ENCODE measurements at places on chromosomes 7 and 10.

- no peak for DNase-seq
These were observed 34.8 kb downstream of the ZMIZ1 start for GRCh38 chr10:79103585-79103984.

- DNase-seq = no peak
These were observed 179.6 kb upstream of the LRRTM3 start for GRCh38 chr10:66746246-66746645.

DNA sequence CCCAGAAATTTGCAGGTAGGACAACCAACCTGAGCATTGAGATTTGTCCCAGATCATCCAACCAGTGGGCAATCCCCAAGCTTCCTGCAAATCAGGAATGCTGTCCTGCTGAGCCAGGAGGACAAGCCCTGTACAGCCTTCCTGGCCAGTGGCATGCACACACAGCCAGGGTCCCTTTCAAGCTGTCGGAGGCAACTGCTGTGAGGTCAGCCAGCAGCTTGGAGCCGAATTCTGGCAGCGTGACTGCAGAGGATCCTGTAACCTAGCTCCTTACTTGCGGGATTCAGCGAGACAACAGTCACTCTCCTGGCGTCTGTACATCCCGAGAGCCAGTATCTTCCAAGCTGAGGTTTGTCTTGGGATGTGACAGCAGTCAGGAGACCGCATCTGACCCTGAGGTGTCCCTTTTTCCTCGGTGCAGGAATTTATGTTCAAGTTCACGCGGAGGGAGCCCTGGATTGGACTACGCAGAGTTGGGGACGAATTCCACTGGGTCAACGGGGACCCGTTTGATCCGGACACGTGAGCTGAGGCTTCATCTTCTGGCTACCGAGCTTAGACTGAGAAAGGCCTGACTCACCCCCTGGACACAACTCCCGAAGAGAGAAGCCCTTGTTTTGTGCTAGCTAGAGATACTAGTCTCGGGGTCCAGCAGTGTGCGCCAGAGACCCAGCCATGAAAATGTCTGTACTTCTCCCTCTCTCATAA lies 18.3 kb downstream of the CLEC2L start:
- no peak for DNase-seq

DNA sequence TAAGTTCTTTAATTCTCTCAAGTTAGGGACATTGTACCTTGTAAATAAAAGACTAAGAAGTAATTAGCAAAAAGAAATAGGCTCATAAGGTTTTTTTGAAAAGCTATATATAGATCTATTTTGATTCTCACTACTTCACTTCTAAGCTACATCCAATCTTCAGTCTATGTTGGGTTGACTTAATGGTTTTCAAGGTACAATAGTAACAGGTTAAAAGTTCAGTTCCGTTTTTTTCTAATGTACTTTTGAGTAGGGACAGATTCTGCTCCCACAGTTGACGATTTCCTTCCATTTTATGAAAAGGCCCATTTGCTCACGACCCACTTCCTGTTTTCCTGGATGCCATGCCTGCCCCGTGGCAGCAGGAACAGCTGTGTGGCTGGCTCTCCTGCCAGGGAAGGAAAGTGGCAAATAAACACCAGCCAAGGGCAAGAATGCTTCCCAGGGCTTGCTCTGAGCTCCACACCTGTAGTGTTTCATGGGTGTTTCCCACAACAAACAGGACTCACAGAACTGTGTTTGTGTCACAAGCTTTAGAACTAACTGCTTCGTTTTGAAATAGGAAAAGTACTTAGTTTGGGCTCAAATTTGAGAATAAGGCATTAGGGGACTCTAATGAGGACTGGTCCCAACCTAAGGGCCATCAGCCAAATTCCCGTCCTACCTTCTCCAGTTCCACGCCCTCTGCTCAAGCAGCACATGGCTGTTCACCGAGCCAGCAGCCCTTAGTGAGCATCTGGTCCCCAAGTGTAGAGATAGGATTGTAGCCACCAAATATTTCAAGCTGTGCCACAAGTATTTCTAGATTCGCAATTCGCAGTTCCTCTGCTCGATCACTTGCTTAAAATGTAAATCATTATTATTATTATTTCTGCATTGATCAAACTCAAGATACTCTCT lies 240.7 kb downstream of the COBL start:
- no peak for DNase-seq

DNA sequence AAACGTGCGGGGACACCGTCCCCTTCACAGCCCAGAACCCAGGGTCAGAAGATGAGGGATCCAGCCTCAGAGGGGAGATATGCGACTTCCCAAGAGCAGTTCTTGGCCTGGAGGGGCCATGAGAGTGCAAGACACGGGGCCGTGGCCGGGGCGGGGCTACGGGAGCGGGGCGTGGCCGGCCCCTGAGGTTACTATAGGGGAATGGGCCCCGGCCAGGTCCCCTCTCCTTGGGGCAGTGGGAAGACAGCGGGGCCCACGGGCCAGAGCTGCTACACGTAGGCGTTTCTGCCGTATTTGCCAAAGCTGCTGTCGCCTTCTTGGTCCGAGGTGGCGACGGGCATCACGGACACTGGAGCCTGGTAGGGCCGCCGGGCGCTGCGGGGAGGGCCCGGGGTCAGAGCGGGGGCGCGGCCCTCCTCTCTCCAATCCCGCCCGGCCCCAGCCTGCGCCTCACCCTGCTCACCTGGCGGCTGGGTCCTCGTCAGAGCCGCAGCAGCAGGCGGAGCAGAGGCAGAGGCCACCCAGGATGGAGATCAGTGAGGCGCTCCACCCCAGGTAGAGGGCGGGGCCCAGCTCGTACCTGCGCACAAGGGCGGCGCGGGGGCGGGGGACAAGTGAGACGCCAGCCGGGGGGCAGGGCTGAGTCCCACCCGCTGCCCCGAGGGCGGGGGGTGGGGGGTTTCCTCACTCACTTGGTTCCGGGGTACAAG lies 5.3 kb downstream of the CLDN15 start:
- DNase-seq = no peak

DNA sequence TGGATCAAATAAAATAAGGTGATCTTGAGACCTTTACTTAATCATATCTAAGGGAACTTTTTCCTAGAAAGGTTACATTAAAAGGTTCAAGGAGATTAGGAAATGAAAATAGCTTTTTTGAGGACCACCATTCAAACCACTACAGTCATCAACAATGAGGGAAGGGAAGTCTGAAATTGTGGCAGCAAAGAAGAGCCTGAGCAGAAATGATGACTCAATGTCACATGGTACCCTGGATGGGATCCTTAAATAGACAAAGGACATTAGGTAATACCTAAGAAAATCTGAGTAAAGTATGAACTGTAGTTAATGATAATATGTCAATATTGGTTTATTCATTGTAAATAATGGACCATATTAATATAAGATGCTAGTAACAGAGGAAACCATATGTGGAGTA lies 236.0 kb downstream of the SEMA3D start:
- DNase-seq = no peak

GRCh38 chr10:112672706-112673105 lies 225.7 kb downstream of the VTI1A start:
- no peak for DNase-seq

DNA sequence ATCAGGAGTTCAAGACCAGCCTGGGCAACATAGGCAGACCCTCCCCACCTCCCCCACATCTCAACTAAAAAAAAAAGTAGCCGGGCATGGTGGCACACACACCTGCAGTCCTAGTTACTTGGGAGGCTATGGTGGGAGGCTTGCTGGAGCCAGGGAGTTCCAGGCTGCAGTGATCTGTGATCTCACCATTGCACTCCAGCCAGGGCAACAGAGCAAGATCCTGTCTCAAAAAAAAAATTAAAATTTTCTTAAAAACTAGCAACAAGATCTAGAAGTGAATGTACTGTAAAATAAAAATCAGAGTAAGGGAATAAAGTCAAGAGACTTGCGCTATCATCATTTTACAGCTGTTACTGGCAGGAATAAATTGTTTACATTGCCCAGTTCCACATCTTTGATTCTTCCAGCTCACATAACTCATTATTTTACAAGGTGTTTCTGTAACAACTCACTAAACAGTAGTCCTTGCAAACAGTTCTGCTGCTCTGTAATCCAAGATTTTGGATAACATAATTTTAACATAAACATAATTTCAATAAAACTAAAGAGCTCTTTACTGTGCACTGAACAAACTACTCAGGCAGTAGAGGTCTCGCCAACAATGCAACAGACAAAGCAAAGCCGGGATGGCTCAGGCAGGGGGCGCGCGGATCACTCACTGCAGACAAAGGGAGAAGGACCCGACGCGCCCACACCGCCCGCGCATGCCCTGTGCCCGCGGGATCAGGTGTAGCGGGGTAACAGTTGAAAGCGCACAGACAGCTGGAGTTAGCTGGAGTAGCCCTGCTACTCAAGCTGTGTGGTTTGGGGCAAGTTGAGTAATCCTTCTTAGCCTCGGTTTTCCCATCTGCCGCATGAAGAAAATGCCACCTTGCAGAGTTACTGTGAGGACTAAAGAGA lies 73.3 kb upstream of the NFE2L3 start:
- DNase-seq = no peak

DNA sequence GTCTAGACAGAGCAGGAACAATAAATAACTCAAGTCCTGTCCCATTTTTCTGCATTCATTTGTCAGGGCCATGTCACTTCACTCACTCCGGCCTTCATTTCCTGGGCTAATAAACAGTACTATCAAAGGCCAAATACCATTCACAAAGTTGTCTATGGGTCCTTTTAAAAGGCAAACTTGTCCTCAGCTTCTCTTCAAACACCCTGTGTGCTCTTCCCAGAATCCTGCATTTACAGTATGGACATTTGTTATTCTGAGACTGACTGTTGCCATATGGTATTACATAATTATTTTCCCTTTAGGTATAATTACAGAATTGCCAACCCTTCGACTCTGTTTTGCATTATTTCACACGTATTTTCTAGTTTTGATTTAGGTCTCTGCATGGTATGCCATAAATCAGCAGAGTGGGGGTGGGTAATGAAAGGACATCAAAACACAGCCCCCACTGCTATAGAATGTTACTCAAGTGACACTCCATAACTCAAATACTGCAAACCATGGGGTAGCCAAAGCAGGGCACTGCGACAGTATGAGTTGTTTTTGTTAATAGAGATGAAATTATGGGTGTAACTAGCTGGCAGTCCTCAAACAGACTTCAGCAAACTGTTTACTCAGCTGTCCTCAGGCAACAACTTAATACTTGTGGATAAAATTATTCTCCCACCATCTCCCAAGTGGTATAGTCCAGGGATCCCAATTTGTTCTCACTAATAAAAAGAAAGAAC lies 183.7 kb downstream of the TRIL start:
- DNase-seq = no peak

DNA sequence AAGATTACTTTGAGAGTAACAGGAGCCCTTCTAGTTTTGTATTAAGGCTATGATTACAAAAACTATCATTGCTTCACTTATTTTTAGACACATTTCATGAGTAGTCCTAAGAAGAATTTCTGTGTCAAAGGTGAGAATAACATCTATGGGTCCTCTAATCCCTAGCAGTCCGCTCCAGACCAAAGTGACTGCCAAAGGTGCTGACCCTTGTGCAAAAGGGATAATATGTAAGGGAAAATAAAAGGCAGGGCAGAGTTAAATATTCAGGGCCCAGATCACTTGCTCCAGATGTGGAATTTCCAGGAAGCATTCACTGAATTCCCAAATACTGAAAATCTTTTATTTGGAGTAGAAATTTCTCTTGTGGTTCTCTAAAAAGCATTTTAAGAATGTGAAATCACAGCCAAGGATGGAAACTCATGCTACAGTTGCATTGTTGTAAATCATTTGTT lies 29.3 kb downstream of the RHOBTB1 start:
- no peak for DNase-seq

DNA sequence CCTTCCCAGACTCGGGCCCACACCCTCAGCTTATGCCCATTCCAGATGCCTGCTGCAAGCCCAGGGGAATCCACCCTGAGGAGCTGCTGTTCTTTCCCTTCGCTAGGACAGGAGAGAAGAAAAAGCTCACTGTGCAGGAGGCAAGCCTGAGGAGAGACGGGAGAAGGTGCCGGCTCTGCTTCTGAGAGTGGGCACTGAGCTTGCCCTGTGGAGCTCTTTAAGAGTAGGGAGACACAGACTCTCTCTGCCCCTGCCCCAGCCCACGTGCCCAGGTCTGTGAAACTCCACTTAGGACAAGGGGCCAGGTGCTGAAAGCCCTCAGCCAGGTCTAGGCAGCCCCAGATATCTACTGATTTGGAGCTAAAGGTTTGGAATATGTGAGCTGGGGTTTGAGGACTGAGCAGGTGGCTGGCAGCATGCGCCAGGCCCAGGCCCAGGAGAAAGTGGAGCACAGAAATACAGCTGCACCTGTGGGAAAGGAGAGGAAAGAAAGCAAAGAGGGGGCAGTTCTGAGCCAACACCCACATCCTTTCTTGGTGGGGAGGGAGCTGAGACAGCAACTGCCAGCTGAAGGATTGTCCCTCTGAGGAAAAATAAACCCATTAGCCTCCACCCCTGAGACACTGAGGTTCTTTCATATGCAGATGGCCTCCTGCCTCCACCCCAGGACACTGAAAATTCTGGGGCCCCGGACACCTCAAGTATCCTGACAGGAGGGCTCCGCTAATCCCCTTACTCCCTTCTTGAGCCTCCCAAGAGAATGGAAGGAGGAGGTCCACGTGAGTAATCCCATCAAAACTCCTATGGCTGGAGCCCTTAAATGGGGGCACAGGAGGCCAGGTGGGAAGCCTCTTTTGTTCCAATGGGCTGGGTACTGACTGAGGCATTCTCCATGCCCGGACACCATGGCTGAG lies 7.3 kb downstream of the POLL start:
- no peak for DNase-seq

- DNase-seq = no peak
These were observed 103.1 kb upstream of the LYZL2 start for GRCh38 chr10:30732671-30733070.

GRCh38 chr7:14754631-14755030 lies 147.9 kb downstream of the DGKB start:
- no peak for DNase-seq

DNA sequence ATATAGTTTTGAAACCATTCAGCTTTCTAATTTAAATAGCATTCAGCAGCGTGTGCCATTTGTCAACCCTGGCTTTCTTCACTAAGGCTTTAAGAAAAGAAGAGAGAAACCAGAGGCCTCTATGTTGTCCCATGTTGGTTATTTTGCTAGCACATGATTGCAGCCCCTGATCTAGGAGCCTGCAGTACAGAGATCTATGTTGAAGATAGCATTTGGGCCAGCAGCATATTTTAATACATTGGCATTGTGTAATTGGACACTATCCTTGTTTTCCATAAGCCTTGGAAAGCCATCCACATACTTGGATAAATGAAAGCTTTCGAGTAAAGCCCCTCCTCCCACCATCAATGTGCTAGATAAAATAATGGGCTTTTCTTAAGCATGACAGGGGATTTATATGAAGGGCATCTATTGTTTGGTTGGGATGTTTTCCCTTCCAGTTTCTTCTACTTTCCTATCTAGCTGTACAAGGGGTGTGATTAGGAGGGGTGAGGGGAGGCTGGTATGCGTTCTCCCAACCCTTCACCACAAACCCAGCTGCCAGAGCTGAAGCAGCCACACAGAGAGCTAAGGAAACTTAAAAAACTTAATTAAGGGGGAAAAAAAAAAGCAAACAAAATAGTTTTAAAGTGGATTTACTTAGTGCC lies 23.1 kb upstream of the SDHAF3 start:
- DNase-seq = no peak

Measured in left renal pelvis (tissue), 4 donors.